ENCODE measurements at places on chromosomes 11 and 22.

DNA sequence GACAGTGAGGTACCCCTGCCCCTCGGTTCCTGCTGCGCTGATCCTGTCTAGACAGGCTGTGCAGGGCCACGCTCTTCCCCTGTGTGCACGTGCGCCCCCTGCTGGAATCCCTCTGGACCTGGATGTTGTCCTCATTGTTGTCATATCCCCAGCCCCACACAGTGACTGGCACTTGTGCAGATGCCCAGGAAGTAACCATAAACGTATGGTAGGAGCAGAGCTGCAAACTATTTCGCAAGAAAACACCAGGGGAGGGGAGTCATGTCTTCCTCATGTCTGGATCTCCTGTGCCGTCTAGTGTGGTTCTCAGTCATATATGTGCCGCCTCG is 114.7 kb downstream of the CRYBB2 start:
- DNase-seq = peak; percentile 71

GRCh38 chr11:115077740-115078139 is 399.4 kb downstream of the NXPE2 start:
- DNase-seq = no peak

- no peak for DNase-seq
These were observed 4.5 kb downstream of the P2RX3 start for GRCh38 chr11:57342702-57343101.

DNA sequence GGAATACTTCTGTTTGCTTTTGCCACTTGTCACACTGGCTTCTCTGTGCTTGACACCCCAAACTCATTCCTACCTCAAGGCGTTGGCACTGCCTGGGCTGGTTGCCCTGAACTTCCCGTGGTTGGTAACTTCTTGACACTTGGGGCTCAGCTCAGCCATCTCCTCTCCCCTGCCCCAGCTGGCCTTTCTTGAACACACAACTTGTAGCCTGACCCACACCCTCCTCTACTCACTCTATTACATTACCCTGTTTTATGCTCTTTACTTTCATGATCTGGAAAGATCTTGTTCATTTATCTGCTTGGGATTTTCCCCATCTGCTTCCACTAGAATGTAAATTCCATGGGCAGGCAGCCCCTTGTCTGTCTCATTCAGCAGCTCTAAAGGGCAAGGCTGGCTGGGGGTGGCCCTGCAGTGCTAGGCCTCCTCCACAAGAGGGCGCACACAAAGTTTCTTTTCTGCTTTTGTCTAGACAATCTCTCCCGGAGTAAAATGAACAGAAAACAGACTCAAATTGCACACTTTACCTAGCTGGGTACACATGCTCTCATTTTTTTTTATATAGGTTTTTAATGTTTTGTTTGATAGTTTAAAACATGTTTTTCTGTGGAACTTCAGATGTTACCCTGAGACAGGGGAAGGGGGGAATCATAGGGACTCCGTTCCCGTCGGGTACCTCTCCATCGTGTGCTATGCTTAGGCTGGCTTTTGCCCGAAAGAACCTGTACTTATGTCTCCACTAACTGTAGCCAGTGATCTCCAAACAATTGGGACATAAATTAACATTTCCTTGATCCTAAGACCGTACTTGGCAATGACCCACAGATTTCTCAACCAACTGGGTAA is 16.4 kb upstream of the MRGPRX2 start:
- DNase-seq = peak; percentile 73

Measured in colonic mucosa (tissue), 4 donors.